ENCODE measurements at places on chromosomes 5 and 9.

DNA sequence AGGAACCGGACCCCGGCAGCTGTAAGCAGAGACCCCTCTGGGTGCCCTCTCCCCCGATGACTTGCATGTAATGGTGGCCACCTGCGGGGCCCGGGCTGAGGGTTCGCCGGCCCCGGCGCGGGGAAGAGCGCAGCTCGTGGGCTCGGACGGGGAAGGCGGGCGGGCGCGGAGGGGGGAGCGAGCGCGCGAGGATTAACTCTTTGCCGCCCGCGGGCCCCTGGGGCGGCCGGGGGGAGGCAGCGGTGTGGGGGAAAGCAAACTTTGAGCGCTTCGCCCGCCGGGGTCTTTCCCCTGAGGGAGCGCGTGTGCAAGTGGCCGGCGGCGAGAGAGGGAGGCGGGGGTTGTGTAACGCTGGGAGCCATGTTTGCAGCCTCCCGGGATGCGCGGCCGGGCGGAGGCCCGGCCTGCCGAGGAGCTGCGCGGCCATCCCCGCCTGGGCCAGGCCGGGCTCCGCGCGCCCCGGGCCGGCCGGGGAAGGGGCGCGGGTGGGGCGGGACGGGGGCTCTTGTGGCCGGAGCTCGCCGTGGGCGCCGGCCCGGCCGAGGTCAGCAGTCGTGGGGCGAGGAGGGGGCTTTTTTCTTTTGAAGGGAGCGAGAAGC, 547 bp downstream of the ANP32B start:
- DNase-seq, result peak; percentile 69

DNA sequence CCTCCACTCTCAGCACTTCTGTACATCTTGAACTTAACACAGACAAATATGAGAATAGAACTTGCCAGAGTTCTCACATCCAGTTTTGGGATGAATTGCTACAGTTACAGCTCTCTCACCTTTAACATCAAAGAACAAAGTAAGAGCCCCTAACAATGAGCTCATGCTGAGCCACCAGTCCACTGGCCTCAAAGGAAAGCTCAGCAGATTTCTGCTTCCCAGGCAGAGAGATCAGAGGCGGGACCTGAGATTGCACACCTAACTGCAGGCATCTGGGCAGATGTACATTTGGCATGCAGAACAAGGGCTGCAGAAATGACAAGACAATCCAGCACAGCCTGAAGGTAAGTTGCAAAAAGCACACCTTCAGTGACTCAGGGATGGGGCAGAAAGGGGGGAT, 300.9 kb downstream of the MRPS30 start:
- no peak for DNase-seq

DNA sequence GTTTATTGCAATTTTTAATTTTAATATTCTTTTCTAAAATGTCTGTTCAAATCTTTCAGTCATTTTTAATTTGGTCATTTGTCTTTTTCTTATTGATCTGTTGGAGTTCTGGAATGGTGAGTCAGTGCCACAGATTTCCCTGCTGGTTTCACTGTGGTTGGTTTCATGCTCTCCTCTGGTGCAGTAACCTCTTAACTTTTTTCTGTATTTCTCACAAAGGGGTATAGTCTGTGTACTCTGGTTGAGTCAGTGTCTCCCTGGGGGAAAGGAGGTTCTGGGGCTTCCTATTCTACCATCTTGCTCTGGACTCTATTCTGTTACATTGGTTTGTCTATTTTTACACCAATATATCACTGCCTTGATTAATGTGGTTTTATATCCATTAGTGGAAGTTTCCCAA, 178.8 kb downstream of the CSNK1G3 start:
- DNase-seq, result no peak

DNA sequence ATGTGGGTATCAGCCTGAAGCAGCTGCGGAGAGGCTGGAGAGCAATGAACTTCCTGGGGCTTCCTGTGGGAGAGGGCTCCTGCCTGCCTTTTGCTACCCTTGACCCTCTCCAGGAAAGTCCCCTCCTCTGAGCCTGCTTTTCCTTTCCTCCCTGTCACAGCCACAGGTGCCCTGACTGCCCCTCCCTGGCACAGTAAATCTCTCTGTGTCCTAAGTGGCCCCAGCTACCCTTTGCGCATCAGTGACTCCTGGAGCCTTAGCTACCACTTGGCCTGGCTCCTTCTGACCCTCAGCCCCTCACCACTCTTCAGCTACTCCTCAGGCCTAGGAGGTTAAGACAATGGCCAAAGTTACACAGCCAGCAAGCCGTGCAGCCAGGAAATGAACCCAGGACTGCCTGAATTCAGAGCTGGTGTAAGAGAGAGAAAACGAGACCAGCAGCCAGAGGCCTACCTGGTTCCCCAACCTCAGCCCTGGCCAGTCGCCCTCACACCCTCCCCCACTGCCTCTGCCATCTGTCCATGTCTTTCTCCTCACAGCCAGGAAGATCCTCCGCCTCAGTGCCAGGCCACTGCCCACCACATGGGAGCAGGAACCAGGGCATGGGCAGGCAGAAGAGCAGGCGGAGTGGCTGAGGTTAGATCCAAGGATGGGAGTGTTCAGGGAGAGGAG, 18.6 kb downstream of the CNTFR start:
- DNase-seq, result no peak

DNA sequence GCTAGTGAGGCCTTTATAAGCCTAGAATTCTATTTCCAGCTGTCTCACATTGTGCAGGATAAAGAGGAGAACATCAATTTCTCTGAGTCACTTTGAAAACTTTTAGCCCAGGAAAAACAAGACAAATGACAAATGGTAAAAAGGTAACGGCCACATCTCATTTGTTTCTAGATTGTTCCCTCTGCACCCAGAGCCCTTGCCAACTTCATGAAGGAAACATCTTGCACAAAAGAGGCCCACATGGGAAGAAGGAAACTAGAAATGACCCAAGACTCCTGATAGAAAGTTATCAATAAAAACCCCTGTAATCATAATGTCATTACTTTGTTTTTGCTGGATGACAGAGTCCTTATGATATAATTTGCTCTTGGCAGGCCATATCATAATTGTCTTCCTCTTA, 5.3 kb downstream of the DPYSL3 start:
- DNase-seq, result no peak
